ENCODE measurements at places on chromosomes 2 and 18.
A peak's percentile ranks its signal among the peaks of the same experiment; 100 is the strongest.

GRCh38 chr2:119862127-119862889 lies 102.6 kb downstream of the PTPN4 start:
- no peak for DNase-seq

GRCh38 chr2:229713371-229714079 lies 830 bp downstream of the DNER start:
- DNase-seq: no peak

- no peak for DNase-seq
These were observed 418.0 kb upstream of the ID2 start for GRCh38 chr2:8263901-8264300.

- DNase-seq: no peak
These were observed 50.9 kb downstream of the CACNB4 start for GRCh38 chr2:152047824-152048471.

- DNase-seq: no peak
These were observed 3.8 kb downstream of the EVX2 start for GRCh38 chr2:176079831-176080539.

GRCh38 chr18:35526495-35527059 lies 28.8 kb upstream of the INO80C start:
- no peak for DNase-seq

DNA sequence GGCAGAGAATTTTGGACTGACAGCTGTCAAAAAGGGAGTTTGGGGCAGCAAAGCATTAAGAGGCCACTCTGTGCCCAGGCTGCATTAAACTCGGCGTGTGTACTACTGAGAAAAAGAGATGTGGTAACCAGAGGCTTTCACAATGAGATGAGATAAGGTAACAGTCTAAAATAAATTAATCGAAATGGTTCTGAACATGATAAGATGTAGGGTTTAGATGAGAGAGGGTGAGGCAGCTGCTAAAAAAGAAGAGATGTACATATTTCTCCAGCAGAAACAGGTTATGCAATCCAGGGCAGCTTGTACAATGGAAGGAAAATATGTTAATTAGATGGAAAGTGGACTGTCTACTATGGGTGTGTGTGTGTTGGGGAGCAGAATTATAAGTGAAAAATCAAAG lies 39.2 kb upstream of the ACTR3 start:
- no peak for DNase-seq

DNA sequence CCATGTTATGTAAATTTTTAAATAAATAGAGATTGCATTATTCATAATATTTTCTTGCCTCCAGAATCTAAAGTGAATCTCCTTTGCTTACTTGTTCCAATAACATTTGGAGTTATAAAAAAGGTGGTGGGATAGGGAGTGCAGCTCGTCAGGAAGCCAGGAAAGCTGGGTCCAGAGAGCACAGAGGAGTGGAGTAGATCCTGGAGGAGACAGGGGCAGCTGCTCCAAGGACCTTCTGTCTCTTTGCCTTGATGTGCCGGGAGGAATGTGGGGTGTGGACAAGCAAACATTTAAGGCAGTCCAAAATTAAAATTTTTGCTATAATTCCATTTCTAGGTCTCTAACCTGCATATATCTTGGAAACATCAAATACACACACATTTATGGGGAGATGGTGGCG lies 29.3 kb downstream of the HAUS1 start:
- DNase-seq: no peak

- no peak for DNase-seq
These were observed 68.5 kb downstream of the COPS8 start for GRCh38 chr2:237154082-237154638.

DNA sequence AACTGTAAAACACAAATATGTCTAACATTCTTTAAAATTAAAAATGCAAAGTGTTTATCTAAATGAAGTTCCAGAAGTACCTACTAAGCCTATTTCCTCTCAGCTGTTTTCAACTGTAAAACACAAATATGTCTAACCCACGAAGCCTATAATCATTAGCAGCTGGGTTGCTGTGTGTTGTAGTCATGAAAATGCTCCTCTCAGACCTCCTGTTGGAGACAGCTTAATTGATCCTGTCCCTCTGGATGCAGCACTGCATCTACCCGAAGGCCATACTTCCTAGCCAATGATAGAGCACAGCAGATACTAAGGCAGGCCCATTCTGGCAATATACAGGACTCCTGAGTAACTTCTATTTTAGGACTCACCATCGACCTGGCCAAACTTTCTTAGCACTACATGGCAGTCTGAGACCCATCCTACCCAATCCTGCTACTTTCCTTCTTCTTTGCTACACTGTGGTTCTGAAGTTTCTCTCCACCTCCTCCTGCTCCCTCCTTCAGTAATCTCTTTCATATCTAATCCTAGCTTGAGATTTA lies 92.5 kb upstream of the RBBP8 start:
- no peak for DNase-seq

DNA sequence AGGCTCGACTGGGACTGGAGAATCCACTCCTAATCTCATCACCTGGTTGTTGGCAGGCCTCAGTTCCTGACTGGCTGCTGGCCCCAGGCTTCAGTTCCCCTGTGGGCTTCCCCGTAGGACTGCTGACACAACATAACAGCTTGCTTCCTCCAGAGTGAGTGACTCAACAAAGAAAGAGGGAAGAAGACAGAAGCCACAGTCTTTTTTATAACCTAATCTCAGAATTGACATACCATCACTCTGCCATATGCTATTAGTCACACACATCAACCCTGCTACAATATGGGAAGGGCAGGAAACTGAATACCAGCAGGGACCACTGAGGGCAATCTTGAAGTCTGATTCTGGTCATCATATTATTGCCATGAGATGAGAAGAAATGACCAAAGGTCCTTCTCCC lies 76.8 kb upstream of the SLC14A2 start:
- no peak for DNase-seq

DNA sequence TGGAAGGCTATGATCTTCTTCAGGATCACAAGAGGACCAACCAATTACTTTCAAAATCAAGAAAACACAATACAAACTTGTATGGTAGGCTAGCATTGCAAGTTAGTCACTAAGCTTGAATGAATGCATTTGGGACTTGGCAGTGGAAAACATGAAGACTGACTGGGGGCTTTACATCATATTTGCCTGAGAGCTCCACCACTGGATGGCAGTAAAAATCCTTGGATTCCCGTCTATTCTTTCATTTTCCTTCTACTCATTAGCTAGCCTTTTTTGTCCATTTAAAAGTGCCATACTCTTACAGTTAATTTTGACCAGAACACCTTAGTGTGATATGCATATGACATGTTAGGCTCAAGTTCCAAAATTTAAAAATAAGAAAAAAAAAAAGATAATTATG lies 63.5 kb upstream of the RASGRP3 start:
- DNase-seq: no peak

DNA sequence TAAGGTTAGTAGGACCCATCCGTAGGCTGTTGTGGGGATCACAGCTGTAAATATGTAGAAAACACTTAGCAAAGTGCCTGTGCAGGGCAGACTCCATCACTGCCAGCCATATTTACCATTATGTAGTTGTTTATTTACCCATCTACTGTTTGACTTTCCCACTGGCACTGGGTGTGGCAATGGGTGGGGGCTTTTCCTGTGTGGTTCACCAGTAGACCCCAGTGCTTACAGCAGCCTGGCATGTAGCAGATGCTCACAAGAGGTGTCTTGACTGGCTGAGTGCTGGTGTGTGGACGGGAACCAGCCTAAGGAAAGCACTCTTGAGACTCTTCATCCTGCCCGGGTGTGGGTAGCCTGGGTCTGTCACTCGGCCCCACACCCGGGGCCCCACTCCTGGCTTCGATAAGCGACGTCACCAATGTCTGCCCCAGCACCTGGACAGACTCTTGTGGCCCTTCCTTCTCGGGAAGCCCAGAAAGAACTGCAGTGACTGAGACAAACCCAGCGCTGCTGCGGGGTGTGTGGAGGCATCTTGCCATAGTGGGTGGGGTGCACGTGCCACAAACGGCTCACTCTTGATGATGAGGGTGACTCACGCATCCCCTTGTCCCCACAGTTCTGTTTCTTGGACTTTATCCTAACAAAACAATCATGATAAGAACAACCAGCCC lies 78.3 kb downstream of the HDAC4 start:
- DNase-seq: no peak

DNA sequence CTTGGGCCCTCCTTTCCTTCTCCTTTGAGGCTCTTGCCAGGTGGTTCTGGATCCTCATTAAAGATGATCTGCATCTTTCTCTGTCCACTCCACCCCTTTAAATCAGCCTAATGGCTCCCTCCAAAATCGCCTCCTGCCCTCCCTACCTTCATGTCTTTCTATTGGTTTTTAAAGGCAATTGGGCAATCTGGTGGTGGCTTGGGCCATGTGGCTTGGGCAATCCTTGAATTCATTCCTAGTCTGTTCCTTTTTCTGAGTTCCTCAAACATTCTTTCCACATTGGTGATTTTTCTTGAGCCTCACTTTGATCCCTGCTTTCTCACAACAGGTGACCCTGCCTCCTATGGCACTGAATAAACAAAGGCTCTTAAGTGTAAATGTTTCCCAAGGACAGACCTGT lies 266.2 kb upstream of the REV1 start:
- DNase-seq: no peak

DNA sequence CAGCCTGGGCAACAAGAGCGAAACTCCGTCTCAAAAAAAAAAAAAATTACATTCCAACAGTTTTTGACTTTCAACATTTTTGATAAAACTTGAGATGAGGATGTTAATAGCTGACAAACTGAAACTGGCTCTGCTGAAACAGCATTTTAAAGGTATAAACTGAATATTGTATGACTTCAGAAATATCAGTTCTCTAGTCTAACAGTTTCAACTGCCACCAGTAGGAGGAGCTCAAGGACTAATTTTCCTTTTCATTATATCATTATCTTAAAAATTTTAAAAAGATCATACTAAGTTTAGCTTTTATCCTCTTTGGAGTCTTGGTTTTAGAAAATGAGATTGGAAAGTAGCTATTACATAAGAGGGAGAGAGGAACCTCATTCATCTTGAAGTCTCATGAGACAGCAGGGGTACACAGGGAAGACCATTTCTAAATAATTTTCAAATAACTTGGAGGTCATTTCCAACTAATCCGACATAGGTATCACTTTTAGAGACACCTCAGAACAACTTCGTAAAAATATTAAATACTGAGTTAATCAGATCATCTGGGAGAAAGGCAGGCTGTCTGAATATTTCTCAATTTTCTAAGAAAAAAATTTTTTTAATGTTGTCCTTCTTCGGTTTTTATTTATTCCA lies 37.6 kb upstream of the MCM6 start:
- no peak for DNase-seq

GRCh38 chr18:67232406-67232805 lies 284.1 kb downstream of the DSEL start:
- no peak for DNase-seq

DNA sequence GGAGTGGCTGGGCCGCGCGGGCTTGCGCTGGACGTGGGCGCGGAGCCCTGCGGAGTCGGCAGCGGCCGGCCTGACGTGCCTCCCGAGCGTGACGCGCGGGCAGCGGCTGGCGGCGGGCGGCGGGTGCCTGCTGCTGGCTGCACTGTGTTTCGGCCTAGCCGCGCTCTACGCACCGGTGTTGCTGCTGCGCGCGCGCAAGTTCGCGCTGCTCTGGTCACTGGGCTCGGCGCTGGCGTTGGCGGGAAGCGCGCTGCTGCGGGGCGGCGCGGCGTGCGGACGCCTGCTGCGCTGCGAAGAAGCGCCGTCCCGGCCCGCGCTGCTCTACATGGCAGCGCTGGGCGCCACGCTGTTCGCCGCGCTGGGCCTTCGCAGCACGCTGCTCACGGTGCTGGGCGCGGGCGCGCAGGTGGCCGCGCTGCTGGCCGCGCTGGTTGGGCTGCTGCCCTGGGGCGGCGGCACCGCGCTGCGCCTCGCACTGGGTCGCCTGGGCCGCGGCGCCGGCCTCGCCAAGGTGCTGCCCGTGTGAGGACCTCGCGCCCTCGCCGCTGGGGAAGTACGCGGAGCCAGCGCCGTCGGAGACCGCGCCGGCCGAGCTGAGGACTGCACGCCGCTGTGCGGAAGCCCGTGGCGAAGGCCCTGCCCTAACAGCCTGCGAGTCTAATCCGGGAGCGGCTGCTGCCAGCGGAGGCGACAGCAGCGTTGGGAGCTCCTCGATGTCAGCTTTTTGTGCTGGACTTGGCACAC lies 526 bp downstream of the SFT2D3 start:
- DNase-seq: peak; percentile 62

DNA sequence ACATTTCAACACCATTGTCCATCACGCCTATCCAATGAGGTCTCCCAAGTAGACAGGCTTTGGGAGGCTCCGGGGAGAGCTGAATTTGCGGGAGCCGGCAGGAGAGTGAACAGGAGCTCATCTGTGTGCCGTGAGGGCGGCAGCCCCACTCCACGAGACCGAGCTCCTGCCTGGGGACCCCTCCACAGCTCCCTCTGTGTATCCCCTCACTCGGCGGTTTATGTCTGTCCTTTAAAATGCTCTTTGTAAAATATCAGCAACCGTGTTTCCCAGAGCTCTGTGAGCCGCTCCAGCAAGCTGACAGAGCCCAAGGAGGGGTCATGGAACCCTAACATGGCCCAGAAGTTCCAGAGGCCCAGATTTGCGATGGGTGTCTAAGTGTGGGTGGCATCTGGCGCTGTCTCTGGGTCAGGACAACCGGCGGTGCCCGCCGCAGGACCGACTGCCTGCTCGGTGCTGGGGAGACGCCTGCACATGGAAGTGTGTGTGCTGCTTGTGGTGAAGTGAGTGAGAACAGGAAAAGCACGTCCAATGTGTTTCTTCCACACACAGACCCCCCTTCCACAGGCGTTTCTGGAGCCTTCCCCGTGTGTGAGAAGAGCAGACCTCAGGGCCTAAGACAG lies 34.8 kb downstream of the SLC66A2 start:
- DNase-seq: no peak

GRCh38 chr2:54271189-54271588 lies 15.2 kb upstream of the TSPYL6 start:
- no peak for DNase-seq

- DNase-seq: no peak
These were observed 17.5 kb upstream of the KANSL1L start for GRCh38 chr2:210188755-210189154.

DNA sequence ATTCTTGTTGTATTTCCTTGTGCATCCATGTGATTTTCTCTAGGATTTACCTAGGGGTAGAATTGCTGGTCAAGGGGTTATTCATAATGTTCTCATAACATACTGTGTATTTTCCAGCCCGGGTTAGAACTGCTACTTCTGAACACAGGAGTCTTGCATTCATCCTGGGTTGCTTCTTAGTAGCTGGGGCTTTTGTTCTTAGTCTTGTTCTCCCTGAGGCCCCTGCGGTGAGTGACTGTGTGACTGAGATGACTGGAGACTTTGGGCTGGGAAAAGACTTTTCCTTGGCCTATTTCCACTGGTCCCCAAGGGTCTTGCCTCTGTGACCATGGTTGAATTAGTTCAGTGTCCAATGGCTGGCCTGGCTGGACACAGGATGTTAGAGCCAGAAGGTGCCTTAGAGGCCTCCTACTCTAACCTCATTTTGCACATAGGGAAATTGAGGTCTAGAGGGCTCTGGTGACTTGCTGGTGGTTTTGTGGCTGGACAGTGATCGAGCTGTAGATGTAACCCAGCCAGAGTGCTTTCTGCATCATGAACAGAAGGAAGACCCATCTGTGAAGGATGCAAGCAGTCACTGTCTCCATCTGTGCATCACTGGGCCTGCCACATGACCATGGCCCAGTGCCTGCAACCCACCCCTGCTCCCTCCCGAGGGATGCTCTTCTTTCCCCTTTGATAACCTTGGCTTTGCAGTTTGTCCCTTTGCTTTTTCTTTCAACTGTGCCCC lies 233.3 kb downstream of the FHOD3 start:
- DNase-seq: no peak

Data from stimulated activated CD8-positive, alpha-beta memory T cell treated with anti-CD3 and anti-CD28 coated beads, Interleukin-7, amount 100 ng/mL, for 1 hour (primary cell).